Cardiac muscle cell (in vitro differentiated cells and primary cell): ENCODE measurements at places on chromosomes 7 and 10.

GRCh38 chr7:112156412-112156811 lies 49.8 kb downstream of the DOCK4 start:
- no peak for DNase-seq

GRCh38 chr7:49639808-49640207 lies 133.6 kb upstream of the VWC2 start:
- no peak for DNase-seq

DNA sequence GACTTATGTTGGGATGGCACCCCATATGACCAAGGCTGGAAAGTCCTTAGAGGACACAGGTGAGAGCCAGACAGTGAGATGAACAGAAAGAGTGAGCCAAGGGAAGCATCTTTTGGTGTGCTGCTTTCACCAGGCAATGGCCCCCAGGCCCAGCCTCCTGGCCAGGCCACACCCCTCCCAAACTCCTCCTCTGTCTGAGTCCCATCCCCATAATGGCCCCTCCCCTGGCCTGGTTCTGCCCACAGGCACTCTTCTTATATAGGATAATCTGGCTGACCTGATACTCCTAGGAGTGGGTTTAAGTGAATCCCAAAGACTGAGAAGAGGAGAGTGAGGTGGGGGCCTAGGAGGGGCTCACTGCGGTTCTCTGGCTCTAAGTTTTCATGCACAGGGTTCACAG lies 252.5 kb downstream of the RPS24 start:
- DNase-seq: no peak

DNA sequence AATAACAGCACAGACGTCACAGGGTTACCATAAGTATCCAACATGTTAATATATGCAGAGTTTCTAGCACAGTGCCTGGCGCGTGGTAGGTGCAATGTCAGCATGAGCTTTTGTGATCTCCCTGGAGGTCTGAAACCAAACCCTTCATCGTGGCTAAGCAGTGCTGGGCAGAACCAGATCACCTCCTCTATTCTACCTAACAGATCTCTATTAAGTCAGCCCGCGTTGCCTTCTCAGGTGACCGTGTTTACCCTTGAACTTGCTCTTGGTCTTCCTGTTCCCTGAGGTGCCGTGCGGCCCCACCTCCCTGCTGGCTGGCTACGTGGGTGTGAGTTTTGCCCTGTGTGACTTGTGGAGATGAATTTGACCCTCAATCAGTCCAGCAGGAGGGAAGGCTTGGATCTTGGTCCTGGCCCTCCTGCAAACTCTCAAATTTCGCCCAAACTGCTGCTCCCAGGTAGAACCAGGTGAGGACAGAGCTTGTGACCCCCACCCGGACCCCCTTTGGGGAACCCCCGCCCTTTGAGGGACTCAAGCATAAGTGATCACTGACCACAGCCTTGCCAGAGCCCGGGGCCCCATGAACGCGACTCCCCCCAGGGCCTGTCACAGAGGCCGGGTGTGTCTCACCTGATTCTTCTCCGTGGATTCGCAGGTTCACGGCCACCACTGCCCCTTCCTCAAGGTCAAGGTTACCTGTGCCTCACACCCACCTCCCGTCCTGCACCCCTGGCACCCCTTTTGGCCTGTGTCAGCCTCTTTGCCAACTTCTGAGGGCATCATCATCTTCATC lies 54.2 kb downstream of the ELFN1 start:
- DNase-seq: no peak

GRCh38 chr10:4725917-4726606 lies 99.9 kb upstream of the AKR1E2 start:
- DNase-seq: peak; percentile 72

DNA sequence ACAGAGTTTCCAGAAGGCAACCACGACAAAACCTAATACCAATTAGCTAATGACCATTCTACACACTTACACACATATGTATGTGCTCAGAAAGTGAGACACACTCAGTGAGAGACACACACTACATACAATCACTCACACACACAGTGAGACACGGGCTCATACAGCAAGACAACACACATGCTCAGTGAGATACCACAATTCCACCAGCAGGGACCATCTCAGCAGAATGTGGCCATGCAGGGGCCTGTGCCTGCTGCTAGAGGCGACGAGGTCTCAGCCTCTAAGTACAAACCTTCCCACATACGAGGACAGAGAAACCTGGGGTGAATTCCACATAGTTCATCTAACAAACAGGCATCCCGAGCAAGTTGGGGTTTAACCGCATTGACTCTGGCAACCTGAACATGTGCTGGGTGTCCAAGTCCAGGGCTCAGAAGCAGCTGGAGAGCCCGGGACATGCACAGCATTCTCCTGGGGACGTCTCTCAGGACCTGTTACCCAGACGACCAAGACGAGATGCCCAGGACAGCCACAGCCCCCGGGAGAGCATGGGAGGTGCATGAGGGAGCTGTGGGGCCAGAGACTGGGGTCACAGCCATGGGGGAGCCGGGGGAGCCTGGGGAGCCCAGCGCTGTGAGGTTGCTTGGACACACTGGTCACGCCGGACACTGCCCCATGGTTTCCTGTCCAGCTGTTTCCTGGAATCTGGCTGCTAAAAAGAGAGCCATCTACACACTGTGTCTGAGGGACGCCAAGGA lies 523.6 kb downstream of the PTPRN2 start:
- DNase-seq: no peak

DNA sequence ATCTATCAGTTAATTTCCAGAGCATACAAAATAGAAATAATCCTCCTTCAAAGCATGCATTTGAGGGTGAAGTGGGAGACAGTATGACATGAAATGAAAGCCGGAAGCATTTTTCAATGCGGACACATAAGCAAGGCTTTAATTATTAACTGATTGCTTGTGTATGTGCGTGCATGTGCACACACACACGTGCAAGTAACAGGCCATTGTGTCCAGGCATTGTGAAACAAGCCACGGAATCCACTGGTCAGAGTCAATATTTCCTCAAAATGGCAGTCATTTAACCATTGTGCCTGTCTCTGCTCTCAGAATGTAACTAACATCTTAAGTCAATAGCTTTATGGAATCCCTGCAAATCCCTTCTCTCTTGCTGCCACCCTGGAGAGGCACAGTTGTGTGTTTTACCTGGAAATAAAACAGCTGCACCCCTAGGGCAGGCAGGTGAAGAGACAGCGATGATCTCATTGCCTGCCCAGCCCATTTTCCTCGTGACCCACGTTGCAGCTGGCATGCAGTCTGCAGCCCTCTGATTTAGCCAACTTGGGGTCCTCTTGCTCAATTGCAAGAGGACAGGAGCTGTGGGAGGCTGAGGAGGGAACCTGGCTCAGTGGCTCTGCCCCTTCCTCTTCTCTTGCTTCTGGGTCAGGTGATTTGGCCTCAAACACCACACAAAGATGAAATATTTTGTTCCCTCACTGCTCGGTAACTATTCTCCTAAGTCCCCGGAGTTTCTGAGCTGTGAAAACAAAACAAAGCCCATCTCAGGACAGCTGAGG lies 500.9 kb upstream of the ZMIZ1 start:
- DNase-seq: no peak

GRCh38 chr7:18459484-18460245 lies 35.9 kb upstream of the HDAC9 start:
- DNase-seq: no peak

- no peak for DNase-seq
These were observed 62.9 kb upstream of the VKORC1L1 start for GRCh38 chr7:65809982-65810288.

DNA sequence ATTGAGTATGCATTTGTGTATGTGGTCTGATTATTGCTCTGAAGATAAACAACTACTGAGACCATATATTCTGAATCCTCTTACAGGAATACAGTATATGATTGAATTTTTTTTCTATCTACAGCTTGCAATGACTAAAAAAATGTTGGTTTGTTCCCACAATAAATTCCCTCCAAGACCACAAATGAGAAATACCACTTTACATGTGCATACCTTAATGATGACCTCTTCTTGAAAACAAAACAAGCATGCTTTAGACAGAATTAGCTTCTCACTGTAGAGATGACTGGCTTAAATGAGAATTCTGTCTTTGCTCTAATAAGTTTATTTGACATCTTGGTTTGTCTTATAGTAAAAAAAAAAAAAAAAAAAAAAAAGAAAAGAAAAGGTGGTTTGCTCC lies 241.5 kb downstream of the PCDH15 start:
- no peak for DNase-seq

GRCh38 chr7:74058486-74058885 lies 25.1 kb upstream of the LIMK1 start:
- DNase-seq: no peak

- no peak for DNase-seq
These were observed 164.0 kb downstream of the FANK1 start for GRCh38 chr10:126060261-126060931.

DNA sequence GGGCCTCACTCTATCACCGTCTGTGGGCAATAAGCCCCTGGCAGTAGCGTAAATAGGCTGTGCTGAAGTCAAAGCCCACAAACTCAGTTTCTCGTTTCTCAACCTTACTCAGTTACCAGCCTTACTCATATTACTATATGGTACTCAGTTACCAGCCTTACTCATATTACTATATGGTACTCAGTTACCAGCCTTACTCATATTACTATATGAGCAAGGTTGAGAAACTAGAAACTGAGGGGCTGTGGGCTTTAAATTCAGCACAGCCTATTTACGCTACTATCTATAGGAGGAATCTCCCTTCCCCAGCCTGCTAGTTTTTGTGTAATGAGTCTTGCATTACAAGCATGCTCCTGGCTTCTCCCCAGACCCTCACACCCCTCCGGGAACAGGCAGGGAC lies 35.4 kb downstream of the CCDC3 start:
- no peak for DNase-seq

GRCh38 chr7:44615149-44615611 lies 8.8 kb downstream of the OGDH start:
- DNase-seq: no peak

DNA sequence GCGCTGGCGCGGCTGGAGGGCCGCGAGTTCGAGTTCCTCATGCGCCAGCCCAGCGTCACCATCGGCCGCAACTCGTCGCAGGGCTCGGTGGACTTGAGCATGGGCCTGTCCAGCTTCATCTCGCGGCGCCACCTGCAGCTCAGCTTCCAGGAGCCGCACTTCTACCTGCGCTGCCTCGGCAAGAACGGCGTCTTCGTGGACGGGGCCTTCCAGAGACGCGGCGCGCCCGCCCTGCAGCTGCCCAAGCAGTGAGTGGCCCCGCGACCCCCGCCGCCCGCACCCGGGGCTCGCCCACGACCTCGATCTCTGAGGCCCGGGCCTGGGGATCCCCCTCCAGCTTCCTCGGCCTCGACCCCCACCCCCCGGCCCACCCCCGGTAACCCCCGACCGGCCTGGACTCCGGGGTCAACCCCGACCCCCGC lies 537 bp downstream of the FOXK1 start:
- peak; percentile 52 for DNase-seq

DNA sequence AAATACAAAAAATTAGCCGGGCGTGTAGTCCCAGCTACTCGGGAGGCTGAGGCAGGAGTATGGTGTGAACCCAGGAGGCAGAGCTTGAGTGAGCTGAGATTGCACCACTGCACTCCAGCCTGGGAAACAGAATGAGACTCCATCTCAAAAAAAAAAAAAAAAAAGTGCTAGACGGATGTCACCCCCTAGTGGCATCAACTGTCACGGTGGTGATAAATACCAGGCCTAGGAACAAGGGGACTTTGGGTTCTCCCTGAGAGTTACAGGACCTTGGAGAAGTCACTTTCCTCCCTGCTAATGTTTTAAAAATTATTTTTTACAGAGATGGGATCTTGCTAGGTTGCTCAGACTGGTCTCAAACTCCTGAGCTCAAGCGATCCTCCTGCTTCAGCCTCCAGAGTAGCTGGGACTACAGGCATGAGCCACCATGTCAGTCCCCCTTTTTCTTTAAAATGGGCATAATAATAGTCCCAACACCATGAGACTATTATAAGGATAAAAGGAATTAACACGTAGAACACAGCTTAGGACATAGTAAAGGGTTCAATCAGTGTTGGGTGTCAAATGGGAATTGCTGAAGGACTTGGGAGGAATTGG lies 2.6 kb upstream of the TMEM130 start:
- DNase-seq: no peak

DNA sequence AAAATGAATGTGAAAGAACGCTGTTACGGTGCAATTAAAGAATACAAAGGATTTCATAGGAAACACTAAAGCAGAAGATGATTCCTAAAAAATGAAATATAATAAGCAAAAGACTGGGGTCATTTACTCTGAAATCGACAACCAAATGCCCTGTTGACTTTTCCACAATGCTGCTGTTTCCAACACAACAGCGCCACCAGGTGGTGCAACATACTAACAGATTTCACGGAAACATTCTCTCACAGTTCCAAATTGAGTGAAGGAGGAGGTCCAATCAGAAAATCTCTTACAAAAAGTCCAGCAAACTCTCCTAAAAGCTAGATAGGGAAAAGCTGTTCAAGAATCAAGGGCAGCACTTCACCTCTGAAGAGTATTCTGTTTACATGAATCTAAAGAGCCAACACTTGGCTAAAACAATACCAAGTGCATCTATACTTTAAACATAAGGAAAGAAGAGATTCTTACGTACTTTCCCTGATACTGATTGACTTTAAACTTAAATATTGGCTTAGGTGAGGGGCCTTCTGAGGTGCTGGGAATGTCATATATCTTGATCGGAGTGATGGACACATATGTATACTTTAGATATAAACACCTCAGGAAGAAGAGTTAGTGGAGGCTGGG lies 55.9 kb downstream of the UPF2 start:
- peak; percentile 85 for DNase-seq

- no peak for DNase-seq
These were observed 146.6 kb downstream of the CTNNA3 start for GRCh38 chr10:67549390-67549789.

DNA sequence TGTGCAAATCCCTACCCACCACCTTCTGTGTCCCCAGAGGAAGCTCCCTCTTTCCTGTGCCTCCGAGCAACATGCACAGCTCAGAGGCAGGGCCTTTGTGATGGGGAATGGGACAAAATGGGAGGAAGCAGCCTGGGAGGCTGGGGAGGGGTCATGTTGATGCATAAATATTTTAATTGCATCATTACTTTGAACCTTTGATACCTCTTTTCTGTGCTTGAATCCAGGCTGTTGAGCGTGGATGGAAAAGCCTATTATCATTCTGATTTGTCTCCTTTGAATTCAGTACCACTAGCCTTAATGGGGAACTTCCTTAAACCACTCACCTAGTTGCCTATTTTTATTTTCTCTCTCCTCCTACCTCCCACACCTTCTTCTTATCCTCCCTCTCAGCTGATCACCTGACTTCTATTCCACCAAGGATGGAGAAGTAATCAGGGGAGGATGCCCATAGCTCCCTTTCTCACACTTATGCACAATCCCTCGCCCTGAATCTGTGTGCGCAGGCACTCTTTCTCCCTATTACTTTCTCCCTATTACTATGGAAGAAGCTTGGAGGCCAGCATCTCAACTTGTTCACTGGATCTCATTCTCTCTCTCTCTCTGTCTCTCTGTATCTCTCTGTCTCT lies 78.5 kb downstream of the SEC61G start:
- no peak for DNase-seq

GRCh38 chr10:25552283-25552919 lies 377.6 kb downstream of the GPR158 start:
- DNase-seq: no peak
